ENCODE measurements at places on chromosomes 7 and 10.

DNA sequence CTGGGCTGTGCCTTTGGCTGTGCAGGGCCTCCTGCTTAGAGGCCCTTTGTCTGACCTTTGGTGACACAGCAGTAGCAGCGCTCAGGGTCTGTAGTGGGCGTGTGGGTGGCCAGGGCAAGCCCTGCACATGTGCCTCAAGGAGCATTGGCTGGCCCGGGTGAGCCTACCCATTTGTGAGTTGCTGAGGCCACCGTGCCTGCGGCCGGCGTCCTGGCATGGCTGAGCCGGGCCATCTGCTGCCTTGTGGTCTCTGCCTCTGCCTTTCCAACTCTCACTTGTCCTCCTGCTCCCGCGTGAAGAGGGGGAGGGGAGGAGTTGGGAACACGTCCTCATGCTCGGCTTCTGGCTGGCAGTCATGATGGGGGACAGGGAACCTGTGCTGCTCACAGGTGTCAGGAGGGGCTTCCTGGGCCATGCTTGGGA, 9.2 kb upstream of the ORAI2 start:
- DNase-seq = no peak

DNA sequence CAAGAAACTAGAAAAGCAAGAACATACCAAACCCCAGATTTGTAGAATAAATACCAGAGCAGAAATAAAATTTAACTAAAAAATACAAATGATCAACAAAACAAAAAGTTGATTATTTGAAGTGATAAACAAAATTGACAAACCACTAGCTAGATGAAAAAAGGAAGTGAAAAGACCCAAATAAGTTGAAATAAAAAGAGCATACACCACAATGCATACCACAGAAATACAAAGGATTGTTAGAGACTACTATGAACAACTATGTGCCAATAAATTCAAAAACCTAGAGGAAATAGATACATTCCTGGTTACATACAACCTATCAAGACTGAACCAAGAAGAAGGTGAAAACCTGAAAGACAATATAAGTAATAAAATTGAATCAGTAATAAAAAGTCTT, 333.4 kb downstream of the SH2D4B start:
- no peak for DNase-seq

GRCh38 chr7:122364761-122365280, 60.3 kb upstream of the FEZF1 start:
- DNase-seq = no peak

- no peak for DNase-seq
Measured at GRCh38 chr7:75729851-75730274, 8.9 kb downstream of the HIP1 start.

GRCh38 chr7:42694894-42695507, 216.9 kb downstream of the C7orf25 start:
- no peak for DNase-seq

DNA sequence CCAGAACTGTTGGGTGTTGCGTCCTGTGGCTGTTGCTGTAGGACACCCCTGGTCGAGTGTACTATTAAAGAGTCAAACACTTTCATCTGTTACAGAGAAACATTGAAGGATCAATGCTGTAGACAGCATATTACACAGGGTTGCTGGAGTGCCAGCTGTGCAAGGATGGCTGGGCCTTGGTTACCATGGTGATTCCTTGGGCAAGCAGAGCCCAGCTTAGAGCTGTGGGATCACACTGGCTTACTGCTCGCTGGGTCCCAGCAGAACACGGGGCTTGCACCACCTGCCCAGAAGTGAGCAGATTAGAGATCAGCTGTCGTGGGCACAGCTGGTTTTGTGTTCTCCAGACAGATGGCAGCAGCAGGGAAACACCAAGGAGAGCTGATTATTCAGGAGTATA, 76.0 kb downstream of the GPR141 start:
- no peak for DNase-seq
